Neural progenitor cell (in vitro differentiated cells): ENCODE measurements at places on chromosomes 6 and 20. TPM values are rescaled to one million over a fixed set of nuclear protein-coding genes. Genes with fewer than 3 reads are reported as not detected.

The FAM217B gene
- 4.5 and 5.8 TPM in 2 replicates for total RNA-seq

GRCh38 chr6:157656437-157656997, 166.5 kb upstream of the SNX9 start:
- DNase-seq = no peak

DNA sequence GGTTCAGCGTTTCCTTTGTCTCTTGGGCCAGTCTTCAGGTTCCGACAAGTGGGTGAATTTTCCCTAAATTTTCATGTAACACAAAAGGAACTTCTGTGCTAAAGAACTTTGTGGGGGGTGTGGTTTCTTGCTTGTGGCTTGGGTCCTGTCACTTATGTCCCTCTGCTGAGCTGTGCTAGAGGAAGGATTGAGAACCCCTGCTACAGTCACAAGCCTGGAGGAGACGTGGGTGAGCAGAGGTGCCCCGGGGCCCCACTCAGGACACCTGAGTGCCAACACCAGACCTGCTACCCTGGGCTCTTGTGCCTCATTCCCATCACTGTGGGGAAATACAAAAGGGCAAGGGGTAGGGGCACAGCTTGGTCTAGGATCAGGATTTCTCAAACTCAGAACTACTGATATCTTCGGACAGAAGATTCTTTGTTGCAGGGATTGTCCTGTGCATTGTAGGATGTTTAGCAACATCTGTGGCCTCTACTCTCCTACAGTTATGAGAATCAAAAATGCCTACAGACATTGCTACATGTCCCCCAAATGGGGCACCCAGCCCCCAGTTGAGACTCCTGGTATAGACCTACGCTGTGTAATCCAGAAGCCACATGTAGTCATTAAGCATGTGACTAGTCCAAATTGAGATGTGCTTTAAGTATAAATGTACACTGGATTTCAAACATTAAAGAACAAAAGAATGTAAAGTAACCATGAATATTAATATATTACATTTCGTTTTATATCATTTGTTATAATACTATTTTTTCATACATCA, 128.7 kb downstream of the LY86 start:
- DNase-seq = no peak

The RCAN2 gene
- total RNA-seq = 5.8 and 6.7 TPM in 2 replicates

GRCh38 chr6:56339524-56339923, 92.1 kb upstream of the COL21A1 start:
- no peak for DNase-seq

- DNase-seq = no peak
Observed at GRCh38 chr6:111850295-111850937, 22.8 kb downstream of the FYN start.

The BPIFB4 gene
- not detected in 2 replicates for total RNA-seq

The COL12A1 gene
- total RNA-seq = 0.87 and 1.3 TPM in 2 replicates

DNA sequence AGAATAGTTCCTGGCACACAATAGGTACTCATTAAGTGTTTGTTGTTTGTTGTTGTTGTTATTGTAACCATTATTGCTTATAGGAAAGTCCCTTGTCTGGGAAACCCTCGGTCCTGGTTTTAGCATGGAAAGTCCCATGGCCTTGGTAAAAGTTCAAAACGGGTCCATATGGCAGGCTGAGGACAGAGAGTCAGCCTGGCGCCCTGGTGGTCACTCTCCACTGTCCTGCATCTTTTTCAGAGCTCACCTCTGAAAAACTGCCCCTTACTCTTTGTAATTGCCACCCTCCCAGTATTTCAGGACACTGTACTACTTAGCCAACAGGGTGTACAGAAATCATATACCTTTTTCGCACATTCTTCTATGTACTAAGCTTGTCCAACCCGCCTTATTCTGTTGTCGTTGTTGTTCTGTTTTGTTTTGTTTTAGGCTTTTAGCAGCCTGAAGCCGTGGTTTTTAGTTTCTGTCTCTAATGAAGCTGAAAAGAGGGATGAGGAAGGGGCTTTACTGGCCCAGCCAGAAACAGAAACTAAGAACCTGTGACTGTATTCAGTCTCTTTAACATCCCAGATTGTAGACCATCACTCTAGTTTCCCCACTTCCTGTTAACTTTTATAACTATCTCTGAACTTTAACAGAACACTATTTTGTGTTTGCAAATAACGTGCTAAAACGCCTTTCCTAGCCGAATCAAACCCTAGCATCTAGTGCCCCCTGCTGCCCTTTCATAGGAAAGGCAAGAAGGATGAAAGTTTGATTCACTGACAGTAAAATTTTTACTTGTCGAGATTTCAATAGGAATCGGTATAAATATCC, 7.6 kb upstream of the TMEM14A start:
- DNase-seq = peak; percentile 72

The PEX3 gene
- total RNA-seq = 12.0 and 25.5 TPM in 2 replicates

GRCh38 chr6:163808231-163808630, 393.7 kb downstream of the QKI start:
- no peak for DNase-seq

GRCh38 chr6:21831521-21832291, 238.2 kb downstream of the SOX4 start:
- peak; percentile 54 for DNase-seq

The TTI1 gene
- 52.1 and 55.9 TPM in 2 replicates for total RNA-seq

The POM121L2 gene
- total RNA-seq = not detected in 2 replicates

The PNLDC1 gene
- total RNA-seq = 0.06 TPM in 1 of 2 replicates, not detected in the other

GRCh38 chr6:159061805-159062563, 17.2 kb upstream of the TAGAP start:
- no peak for DNase-seq

DNA sequence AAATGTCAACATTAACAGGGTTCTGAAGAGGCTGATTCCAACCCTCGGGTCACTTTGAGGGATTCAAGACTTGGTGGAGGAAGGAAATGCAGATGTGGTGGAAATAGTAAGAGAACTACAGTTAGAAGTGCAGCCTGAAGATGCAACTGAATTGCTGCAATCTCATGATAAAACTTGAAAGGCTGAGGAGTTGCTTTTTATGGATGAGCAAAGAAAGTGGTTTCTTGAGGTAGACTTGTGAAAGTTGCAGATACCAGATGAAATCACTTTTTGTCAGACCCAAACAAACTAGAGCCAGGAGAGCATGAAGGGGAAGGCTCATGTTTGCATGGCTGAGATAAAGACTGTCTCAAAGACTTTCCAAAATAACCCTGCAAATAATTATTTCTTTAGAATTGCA, 16.2 kb downstream of the ANKRD6 start:
- DNase-seq = no peak

DNA sequence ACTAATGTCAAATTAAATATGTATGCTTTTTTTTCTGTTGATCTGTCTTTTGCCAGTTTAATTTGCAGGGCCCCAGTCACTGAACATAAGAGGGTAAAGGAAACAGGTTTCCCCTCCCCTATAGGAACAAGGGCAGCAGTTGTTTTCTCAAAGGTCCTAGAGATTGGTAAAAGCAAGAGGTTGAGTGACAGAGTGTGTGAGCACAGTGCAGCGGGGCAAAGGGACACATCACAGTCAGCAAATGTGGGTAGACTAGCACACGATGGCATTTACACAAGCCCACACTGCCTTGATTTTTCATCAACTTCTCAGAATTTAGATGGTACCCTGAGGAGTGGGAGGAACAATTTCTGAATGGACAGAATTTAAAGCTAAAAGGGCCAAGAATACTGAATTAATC, 138.7 kb upstream of the MYLIP start:
- no peak for DNase-seq

The ZBTB46 gene
- 8.1 and 13.9 TPM in 2 replicates for total RNA-seq

DNA sequence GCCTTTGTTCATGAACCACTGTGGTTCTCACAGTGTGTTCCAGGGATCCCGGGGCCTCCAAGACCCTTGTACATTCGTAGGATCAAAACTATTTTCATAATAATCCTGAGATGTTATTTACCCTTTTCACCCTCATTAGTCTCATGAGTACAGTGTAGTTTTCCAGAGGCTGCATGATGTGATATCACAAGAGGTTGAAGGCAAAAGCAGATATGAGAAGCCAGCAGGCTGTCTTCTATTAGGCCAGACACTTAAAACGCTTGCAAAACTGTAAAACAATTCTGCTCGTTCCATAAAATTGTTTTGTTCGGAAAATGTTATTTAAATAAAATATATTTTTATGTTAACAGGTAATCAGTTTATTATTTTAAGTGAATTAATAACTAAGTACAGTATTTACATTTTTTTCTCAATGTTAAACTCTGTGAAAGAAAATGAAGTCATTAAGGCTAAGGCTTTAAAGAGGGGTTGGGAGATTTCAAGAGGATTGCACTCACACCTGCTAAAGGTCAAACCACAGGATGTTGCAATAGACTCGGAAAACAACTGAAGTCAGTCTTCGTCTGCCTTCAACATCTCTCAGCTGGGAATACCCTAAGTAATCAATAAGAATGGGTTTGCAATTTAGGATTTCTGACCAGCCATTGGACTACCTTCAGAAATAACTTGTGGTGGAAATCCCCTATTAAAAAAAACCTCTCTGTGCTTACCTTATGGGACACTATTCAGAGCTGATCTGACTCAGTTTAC, 474.2 kb downstream of the KIF16B start:
- no peak for DNase-seq

DNA sequence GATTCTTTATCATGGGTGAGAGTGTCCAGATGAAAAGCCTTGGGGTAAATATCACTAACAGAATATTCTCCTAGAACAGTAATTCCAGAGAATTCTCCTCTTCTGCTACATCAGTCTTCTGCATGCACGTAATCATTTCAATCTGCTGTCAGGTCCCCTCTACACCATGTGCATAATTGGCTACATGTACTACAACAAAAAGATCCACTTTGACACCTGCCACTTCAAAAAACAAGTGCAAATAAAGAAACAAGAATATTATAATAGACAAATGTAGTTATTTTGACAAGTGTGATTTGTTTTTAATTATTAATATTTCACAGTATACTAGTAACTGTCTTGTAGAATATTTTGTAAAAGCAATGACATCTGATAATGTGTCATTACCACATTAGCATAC, 154.2 kb downstream of the SAMD5 start:
- no peak for DNase-seq

GRCh38 chr20:47981222-47981621, 195.9 kb upstream of the SULF2 start:
- no peak for DNase-seq

- DNase-seq = no peak
Observed at GRCh38 chr20:6169251-6169650, 46.4 kb upstream of the FERMT1 start.

DNA sequence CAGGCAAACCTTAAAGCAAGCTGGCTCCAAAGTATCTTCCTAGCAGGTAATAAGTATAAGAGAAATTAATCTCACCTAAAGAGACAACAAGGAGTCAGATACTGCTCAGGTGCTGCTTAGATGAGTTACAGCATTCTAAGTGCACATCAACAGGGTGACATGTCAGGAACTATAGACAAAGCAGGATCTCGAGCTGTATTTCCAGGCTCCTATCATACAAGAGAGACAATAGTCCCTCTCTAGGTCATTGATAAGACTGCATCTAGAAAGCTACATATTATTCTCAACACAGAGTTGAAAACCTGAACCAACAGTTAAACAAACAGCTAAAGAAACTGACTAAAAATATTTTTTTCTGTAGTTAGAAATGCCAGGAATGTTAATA, 3.9 kb downstream of the PTPRK start:
- DNase-seq = peak; percentile 39

- no peak for DNase-seq
Observed at GRCh38 chr6:35388030-35388429, 45.7 kb downstream of the PPARD start.

DNA sequence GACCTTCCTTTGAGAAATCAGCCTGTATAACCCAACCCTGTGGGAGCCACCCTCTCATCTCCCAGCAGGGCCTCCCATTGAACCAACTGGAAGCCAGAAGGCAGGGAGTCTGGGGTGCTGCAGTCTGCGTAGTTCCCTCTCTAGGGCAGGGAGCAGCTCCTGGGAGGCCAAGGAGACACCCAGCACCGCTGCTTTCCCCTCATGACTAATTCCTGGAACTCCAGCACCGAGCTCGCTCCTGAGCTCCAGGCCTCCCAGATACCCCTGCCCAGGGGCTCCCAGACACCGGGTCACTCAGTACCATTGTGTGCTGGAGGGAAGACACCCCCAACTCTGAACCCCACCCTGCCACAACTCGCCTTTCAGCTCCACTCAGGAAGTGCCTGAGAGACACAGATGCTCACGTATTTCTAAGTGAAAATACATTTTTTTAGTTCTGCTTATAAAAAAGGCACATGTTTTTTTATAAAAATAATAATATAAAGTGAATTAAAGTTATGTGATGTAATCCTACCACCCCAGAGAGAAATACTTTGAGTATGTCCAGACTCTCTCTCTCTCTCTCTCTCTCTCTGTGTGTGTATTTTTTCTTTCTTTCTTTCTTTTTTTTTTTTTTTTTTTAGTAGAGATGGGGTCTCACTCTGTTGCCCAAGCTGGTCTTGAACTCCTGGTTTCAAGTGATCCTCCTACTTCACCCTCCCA, 17.5 kb downstream of the PIM1 start:
- no peak for DNase-seq

DNA sequence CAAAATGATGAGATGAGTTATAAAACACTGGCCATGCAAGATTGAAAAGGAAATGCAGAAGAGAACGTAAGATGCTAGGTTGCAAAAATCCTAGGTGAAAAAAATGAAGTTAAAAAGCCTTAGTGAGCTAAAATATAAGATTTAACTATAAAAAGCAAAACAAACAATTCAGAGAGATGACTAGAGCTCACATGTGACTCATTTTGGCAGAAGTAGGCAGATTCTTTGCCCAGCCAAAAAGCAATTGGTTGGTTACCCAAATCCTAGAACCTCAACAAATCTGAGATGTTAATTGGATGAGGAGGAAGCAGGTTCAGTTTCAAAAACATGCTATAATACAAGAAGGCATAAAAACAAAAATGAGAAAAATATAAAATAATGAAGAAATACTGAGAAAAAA, 249.1 kb downstream of the OGFRL1 start:
- DNase-seq = no peak

- no peak for DNase-seq
Observed at GRCh38 chr6:15585760-15586214, 77.0 kb downstream of the DTNBP1 start.

The ARMH2 gene
- total RNA-seq = not detected in 2 replicates

The PCSK2 gene
- total RNA-seq = 0.07 TPM in 1 of 2 replicates, not detected in the other

DNA sequence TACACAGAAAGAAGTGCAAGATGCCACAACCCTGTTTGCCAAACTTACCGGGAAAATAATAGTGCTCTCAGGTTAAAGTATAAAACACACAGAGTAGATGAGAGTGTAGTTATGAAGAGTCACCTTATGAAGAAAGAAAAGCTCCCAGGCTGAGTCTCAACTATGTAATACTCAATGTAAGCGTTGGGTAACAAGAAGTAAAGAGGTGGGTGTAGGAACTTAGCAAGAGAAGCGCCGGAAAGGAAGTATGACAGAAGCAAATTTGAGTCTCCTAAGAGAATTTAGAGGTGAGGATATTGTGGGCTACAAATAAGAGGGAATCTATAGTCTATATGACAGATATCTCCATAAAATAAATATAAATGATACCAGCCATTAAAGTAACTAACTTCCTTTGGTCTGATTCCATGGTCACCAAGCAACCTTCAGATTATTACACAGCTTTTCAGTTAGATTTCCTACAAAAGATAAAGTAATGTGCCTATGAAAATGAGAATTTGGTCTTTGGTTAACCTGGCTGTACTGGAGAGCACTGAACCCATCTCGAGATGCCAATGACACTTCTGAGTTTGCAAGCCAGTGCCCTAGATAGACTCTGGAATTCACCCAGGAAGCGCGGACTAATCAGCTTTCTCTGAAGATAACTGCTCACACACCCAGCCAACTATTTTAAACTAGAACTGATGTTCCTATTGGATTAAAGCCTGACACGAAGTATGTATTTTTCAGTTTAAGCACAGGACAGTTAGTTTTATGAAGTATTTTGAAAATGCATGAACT, 1.8 kb downstream of the TUBE1 start:
- DNase-seq = no peak

The TRDN gene
- total RNA-seq = 0.06 TPM in 1 of 2 replicates, not detected in the other

The LAMA2 gene
- 0.68 and 1.5 TPM in 2 replicates for total RNA-seq
